ENCODE measurements at places on chromosomes 1 and 21. TPM values are rescaled to one million over a fixed set of nuclear protein-coding genes. Genes with fewer than 3 reads are reported as not detected.
A peak's percentile ranks its signal among the peaks of the same experiment; 100 is the strongest.

DNA sequence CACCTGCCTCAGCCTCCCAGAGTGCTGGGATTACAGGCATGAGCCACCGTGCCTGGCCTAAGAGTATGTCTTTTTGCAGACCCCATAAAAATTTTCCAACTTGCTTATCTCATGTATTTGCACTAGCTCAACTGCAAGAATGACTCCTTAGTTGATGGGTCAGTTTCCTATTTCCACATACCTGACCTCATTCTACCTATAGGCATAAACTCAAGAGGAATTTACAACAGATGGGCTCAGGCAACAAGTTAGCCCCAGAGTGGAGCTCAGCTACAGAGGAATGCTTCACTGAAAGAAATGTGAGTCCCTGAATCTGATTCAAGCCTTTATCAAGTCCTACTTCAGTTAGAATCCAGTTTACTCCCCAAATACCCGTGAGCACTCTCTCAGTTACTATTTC lies 5.3 kb upstream of the SLC37A1 start:
- H3K4me3 ChIP-seq = no peak overlapping the region
- DNase-seq = no peak
- no peaks in the 10 kb centered on the region for H3K36me3 ChIP-seq
- peaks cover 1% of the 10 kb centered on the region for H3K27me3 ChIP-seq
- H3K4me1 ChIP-seq = peaks cover 10% of the 10 kb centered on the region

Gene LIN28A
- total RNA-seq = not detected

Gene CTH
- total RNA-seq = 34.5 TPM

GRCh38 chr21:44792702-44793591 lies 8.7 kb downstream of the UBE2G2 start:
- peaks cover 67% of the 10 kb centered on the region for H3K4me1 ChIP-seq
- H3K36me3 ChIP-seq = peaks cover 46% of the 10 kb centered on the region
- DNase-seq = peak; percentile 56
- peak overlapping the region; percentile 48 for H3K27ac ChIP-seq

GRCh38 chr1:169348383-169349036 lies 19.1 kb downstream of the NME7 start:
- DNase-seq = no peak
- H3K4me1 ChIP-seq = peaks cover 20% of the 10 kb centered on the region
- H3K36me3 ChIP-seq = no peaks in the 10 kb centered on the region
- no peak overlapping the region for H3K4me3 ChIP-seq
- H3K27ac ChIP-seq = no peak overlapping the region
